Suprapubic skin (tissue), 4 donors: ENCODE measurements at places on chromosomes 4 and X. TPM values are rescaled to one million over a fixed set of nuclear protein-coding genes. Genes with fewer than 3 reads are reported as not detected.

SORBS2 gene
- 40.8 TPM for total RNA-seq

WDR17 gene
- total RNA-seq, result 0.72 TPM

AMTN gene
- not detected for total RNA-seq

CNKSR2 gene
- total RNA-seq, result 1.5 TPM

S100G gene
- not detected for total RNA-seq

RASGEF1B gene
- 32.4 TPM for total RNA-seq

DNA sequence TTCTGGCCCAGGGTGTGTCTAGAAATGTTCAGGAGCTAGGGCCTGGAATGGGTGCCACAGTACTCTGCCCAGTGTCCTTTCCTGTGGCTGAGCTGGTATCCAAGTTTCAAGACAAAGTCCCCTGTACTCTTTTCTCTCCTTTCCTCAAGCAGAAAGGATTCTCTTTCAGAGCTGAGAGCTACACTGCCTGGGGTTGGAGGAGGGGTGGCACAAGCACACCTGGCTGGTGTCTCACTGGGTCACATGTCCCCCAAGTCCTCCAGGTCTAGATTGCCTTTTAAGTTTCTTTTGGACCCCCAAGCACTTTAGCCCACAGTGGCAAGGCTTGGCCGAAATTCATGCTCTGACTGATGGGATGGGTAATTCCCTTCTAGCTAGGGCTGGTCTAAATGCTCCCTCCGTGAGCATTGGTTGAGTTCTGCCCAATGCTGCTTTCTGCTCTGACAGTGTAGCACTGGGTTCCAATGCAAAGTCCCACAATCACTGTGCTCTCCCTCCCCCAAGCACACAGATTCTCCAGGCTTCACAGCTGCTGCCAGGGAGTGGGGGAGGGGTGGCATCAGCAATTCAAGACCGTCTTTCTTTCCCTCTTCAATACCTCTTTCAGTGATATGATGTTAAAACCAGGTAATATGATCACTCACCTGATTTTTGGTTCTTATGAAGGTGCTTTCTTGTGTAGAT, 47.8 kb downstream of the BEX3 start:
- H3K36me3 ChIP-seq, result no peaks in the 10 kb centered on the region
- H3K4me3 ChIP-seq, result no peak overlapping the region

DNA sequence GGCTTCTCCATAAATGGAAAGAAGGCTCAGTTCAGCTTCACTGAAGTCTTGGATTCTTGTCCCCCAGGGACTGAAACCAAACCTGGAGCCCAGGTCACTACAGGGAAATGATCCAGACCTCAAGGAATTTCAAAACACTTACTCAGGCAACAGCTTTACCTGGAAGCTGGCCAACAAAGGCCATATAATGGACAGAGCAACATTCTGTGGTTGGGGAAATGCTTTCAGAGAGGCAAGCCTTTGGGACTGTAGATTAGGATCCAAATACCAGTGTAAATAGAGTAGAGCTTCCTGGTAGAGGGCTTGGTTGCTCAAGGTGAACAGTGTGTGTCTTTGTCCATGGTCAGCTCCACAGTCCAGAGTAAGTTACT, 57.0 kb upstream of the PROM1 start:
- no peak overlapping the region for H3K4me3 ChIP-seq
- no peaks in the 10 kb centered on the region for H3K4me1 ChIP-seq
- no peak for DNase-seq

- peaks cover 22% of the 10 kb centered on the region for H3K4me1 ChIP-seq
- DNase-seq, result no peak
- H3K27ac ChIP-seq, result no peak overlapping the region
- no peaks in the 10 kb centered on the region for H3K36me3 ChIP-seq
- H3K27me3 ChIP-seq, result peaks cover 74% of the 10 kb centered on the region
- no peak overlapping the region for H3K4me3 ChIP-seq
Measured at GRCh38 chr4:80195441-80196140, 1.7 kb upstream of the PRDM8 start.

DNA sequence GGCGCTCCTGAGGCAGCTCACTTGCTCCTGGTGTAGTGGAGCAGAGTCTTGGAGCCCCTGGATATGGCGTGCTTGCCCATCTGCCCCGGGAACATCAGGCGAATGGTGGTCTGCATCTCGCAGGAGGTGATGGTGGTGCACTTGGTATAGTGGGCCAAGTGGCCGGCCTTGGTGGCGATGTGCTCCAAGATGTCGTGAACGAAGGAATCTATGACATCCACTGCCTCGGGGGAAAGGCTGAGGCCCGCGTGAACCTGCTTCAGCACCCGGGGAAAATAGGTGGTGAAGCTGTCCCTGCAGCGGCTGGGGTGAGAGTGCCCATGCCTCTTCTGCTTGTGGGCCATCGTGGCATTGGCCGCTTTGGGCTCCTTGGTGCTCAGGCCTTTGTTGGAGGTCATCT, 58.1 kb upstream of the TMSB15B start:
- H3K27ac ChIP-seq, result no peak overlapping the region
- no peak overlapping the region for H3K4me3 ChIP-seq
- no peaks in the 10 kb centered on the region for H3K4me1 ChIP-seq
- no peak for DNase-seq

- H3K4me3 ChIP-seq, result no peak overlapping the region
- H3K36me3 ChIP-seq, result no peaks in the 10 kb centered on the region
- H3K27ac ChIP-seq, result no peak overlapping the region
- H3K27me3 ChIP-seq, result no peaks in the 10 kb centered on the region
- DNase-seq, result no peak
- peaks cover 29% of the 10 kb centered on the region for H3K4me1 ChIP-seq
Measured at GRCh38 chr4:173413036-173413435, 14.1 kb upstream of the SCRG1 start.

DNA sequence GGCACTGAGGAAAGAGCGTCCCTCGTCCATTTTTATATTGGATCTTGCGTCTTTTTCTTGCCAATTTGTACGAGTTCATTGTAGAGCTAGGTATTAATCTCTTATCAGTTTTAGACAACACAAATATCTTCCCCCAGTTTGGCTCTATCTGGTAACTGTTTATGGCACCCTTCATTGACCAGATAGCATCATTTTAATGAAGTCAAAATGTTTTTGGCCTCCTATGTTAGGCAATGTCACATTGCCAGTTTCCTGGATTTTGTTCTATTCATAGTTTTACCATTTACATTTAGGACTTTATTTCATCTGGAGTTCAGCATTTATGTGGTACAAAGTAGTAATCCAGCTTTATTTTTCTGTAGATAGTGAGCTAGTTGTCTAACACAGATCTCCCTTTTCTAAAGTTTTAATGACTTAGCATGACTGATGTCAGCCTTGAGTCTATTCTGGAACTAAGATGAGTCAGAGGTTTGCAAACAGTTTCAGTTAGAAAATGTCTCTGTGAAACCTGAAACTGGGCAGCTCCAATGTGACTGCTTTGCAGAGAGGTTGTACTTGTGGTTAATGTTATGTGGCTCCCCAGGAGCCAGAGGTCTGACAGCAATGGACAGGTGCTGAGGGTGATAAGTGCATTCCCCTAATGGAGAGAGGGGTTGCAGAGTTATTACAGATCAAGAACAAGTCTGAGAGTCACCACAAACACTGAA, 5.3 kb upstream of the STBD1 start:
- H3K27me3 ChIP-seq, result no peaks in the 10 kb centered on the region
- no peaks in the 10 kb centered on the region for H3K36me3 ChIP-seq
- H3K4me3 ChIP-seq, result no peak overlapping the region
- peaks cover 6% of the 10 kb centered on the region for H3K4me1 ChIP-seq
- DNase-seq, result no peak

DNA sequence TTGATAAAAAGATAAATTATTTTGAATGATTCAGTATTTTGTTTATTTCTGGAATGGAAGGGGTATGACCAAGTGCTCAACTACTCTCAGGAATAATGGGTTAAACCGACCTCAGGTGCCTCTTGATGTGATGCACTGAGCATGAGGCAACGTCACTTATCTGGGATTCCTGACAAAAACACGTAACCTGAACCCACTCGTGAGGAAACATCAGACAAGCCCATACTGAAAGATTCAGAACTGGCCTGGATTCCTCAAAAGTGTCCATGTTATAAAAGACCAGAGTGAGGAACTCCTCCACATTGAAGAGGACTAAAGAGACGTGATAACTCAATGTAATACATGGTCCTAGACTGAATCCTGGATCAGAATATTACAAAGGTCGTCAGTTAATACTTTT, 144.0 kb downstream of the FNIP2 start:
- DNase-seq, result no peak
- H3K36me3 ChIP-seq, result no peaks in the 10 kb centered on the region
- no peak overlapping the region for H3K4me3 ChIP-seq
- H3K4me1 ChIP-seq, result peaks cover 9% of the 10 kb centered on the region

DNA sequence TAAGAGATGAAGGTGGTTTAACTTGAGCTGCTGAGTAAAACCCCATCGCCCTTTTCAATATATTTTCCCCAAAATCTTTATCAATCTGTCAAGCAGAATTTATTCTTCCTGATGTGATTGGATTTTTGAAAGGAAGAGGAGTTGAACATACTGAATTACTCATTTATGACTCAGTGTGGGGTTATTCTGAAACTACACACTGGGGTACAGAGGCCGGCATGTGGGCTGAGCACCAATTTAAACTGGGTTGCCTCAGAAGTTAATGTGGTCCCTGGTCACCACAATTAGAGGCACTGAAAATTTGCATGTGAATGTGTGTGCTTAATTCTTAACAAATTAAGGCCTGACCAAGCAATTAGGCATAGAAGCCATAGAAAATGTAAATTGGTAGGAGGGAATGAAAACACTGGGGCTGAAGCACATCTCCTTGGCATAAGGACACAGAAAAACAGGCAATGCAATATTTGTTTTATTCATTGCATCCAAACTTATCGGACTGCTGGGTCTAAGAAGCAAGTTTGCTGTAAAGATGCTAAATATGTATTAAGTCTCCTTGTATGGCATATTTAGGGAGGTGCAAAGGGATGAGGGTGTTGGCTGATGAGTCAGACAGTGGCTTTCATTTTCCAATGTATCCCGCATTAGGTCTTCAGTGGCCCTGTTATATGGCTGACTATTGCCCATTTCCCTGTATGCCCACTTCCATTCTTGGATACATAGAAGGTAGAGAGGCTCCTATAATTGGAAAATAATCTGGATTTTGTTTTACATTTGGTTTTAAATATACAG, 170.9 kb downstream of the IL15 start:
- no peak overlapping the region for H3K4me3 ChIP-seq
- DNase-seq, result no peak

DNA sequence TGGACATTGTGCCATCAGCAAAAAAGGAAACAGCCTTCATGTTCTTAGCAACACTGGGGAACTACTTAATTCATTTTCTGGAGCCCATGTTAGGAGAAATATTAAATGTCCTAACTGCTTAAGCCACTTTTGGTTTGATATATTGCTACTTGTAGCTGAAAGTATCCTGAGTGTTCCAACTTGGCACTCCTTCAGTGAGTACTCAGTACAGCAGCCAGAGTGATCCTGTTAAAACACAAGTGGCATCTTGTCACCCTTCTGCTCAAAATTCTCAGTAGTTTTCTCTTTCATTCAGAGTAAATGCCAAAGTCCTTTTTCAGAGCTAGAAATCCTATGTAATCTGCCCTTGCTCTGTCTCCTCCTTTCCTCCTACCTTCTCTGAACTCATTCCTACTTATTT, 522.0 kb downstream of the GRID2 start:
- no peak overlapping the region for H3K27ac ChIP-seq
- no peaks in the 10 kb centered on the region for H3K27me3 ChIP-seq
- no peaks in the 10 kb centered on the region for H3K36me3 ChIP-seq
- H3K4me3 ChIP-seq, result no peak overlapping the region

- no peaks in the 10 kb centered on the region for H3K36me3 ChIP-seq
- no peak overlapping the region for H3K27ac ChIP-seq
- no peaks in the 10 kb centered on the region for H3K4me1 ChIP-seq
- H3K4me3 ChIP-seq, result no peak overlapping the region
- no peak for DNase-seq
Measured at GRCh38 chrX:136839196-136839595, 41.3 kb downstream of the RBMX start.

- DNase-seq, result no peak
- no peak overlapping the region for H3K27ac ChIP-seq
- H3K4me1 ChIP-seq, result no peaks in the 10 kb centered on the region
- H3K27me3 ChIP-seq, result no peaks in the 10 kb centered on the region
Measured at GRCh38 chr4:40238700-40239548, 42.1 kb downstream of the RHOH start.

- H3K27me3 ChIP-seq, result no peaks in the 10 kb centered on the region
- no peaks in the 10 kb centered on the region for H3K36me3 ChIP-seq
- H3K4me3 ChIP-seq, result no peak overlapping the region
Measured at GRCh38 chr4:112184438-112184837, 39.2 kb downstream of the FAM241A start.

DNA sequence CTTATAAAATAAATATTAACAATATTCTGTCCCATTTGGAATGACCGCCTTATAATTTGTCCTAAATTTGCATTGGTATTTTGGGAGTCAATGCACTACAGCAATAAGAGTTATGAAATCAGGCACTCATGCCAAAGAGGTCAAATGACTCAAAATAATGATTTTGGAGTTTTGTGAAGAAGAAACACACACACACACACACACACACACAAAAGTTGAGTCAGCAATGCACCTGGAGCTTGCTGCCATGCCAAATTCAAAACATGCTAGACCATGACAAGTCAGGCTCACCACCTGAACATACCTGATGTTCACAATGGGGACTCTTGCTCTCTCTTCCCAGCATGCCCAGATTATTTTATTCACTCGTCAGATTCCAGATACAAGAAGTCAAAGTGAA, 56.7 kb downstream of the PROM1 start:
- H3K4me3 ChIP-seq, result no peak overlapping the region
- no peaks in the 10 kb centered on the region for H3K27me3 ChIP-seq
- H3K27ac ChIP-seq, result no peak overlapping the region
- no peaks in the 10 kb centered on the region for H3K4me1 ChIP-seq

GRCh38 chrX:153379971-153380581, 21.1 kb downstream of the PNMA6E start:
- H3K4me3 ChIP-seq, result no peak overlapping the region
- H3K4me1 ChIP-seq, result no peaks in the 10 kb centered on the region
- no peaks in the 10 kb centered on the region for H3K36me3 ChIP-seq
- no peak for DNase-seq

DNA sequence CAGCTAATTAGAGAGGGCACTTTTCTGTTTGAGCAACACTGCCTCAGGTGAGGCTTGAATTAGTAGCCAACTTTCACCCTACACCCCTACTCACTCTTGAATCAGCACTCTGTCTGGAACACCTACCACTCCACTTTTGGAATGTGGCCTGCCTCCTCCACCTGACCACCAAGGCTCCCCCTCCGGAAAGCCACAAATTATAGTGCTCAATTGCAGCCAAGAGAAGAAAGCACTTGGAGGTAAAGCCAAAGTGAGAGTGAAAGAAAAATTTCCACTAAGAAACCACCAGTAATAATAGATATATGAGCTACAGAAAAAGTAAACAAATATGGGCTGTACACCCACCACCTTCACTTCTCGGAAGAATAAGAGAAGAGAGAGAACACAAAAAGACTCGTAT, 41.1 kb downstream of the PPP3CA start:
- no peak overlapping the region for H3K4me3 ChIP-seq
- no peaks in the 10 kb centered on the region for H3K36me3 ChIP-seq
- no peak overlapping the region for H3K27ac ChIP-seq
- no peak for DNase-seq

DNA sequence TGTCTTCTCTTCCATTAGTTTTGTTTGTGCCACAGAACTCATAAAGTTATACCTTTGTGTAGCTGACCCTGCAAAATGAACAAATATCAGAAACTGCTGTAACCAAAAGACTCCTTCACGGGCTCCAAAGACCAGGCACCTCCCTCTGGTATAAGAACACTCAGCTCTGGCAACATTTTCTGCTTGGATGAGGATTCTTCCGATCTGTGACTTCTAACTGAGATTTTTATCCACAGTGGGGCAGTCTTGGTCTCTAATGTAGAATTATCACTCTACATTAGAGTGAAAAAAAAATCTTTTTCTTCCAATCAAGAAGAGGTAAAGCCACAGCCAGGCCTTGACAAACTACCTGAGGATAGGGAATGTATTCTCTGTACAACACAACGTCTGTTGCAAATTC, 38.5 kb upstream of the PRSS48 start:
- H3K27me3 ChIP-seq, result no peaks in the 10 kb centered on the region
- H3K36me3 ChIP-seq, result no peaks in the 10 kb centered on the region
- H3K27ac ChIP-seq, result no peak overlapping the region
- DNase-seq, result no peak
- peaks cover 6% of the 10 kb centered on the region for H3K4me1 ChIP-seq
